MCF 10A (cell line): ENCODE measurements at places on chromosomes 11 and 22.
A peak's percentile ranks its signal among the peaks of the same experiment; 100 is the strongest.

GRCh38 chr11:1287928-1288327 is 21.5 kb downstream of the TOLLIP start:
- H3K27me3 ChIP-seq, result no peaks in the 10 kb centered on the region
- no peak for DNase-seq
- H3K36me3 ChIP-seq, result peaks cover 44% of the 10 kb centered on the region
- H3K4me3 ChIP-seq, result no peak overlapping the region
- no peaks in the 10 kb centered on the region for H3K4me1 ChIP-seq
- H3K27ac ChIP-seq, result no peak overlapping the region

- H3K27me3 ChIP-seq, result no peaks in the 10 kb centered on the region
- peaks cover 7% of the 10 kb centered on the region for H3K36me3 ChIP-seq
- H3K4me1 ChIP-seq, result peaks cover 31% of the 10 kb centered on the region
- no peak for DNase-seq
- peak overlapping the region; percentile 91 for H3K27ac ChIP-seq
These were observed 234.5 kb downstream of the METTL15 start for GRCh38 chr11:28342716-28343115.

- peaks cover 22% of the 10 kb centered on the region for H3K4me1 ChIP-seq
- peak; percentile 87 for DNase-seq
- no peaks in the 10 kb centered on the region for H3K27me3 ChIP-seq
These were observed 139.0 kb downstream of the ETS1 start for GRCh38 chr11:128448200-128448886.

DNA sequence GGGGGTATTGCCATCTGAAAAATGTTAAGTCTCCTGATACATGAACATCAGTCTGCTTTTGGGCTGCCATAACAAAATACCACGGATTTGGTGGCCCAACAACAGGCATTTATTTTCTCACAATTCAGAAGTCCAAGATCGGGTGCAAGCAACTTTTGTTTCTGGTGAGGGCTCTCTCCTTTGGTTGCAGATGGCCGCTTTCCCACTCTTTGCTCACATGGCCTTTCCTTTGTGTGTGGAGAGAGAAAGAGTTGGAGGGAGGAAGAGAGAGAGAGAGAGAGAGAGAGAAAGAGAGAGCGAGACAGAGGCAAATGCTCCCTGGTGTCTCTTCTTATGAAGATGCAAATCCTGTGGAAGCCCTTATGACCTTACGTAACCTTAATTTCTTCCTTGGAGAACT is 2.5 kb upstream of the KRTAP5-2 start:
- no peak overlapping the region for H3K27ac ChIP-seq
- peaks cover 86% of the 10 kb centered on the region for H3K27me3 ChIP-seq
- H3K36me3 ChIP-seq, result no peaks in the 10 kb centered on the region
- no peak overlapping the region for H3K4me3 ChIP-seq
- no peak for DNase-seq

DNA sequence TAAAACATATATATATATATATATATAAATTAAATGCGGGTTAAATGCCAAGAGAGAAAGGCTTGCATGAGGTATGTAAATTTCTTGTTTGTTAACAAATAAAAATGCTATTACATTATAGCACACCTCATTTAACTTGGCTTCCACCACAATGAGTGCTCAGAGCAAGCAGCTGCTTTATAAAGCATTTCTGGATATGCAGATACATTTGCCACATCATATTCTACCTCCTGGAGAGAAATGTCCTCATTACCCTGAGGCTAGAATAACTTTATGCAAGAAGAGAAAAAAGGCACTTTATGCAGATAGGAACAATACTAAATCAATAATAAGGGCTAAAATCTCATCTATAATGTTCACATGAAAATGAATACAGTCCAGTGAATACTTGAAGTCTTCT is 181.7 kb upstream of the CCDC90B start:
- no peaks in the 10 kb centered on the region for H3K4me1 ChIP-seq
- DNase-seq, result no peak
- no peak overlapping the region for H3K27ac ChIP-seq
- no peak overlapping the region for H3K4me3 ChIP-seq

- no peak overlapping the region for H3K27ac ChIP-seq
- peaks cover 13% of the 10 kb centered on the region for H3K4me1 ChIP-seq
- H3K4me3 ChIP-seq, result no peak overlapping the region
- no peaks in the 10 kb centered on the region for H3K36me3 ChIP-seq
These were observed 34.8 kb upstream of the FZD4 start for GRCh38 chr11:86990031-86990430.

GRCh38 chr22:37299969-37300509 is 17.7 kb downstream of the CYTH4 start:
- no peak for DNase-seq
- no peak overlapping the region for H3K4me3 ChIP-seq
- peaks cover 12% of the 10 kb centered on the region for H3K4me1 ChIP-seq
- no peak overlapping the region for H3K27ac ChIP-seq
- no peaks in the 10 kb centered on the region for H3K36me3 ChIP-seq

- no peaks in the 10 kb centered on the region for H3K36me3 ChIP-seq
- no peaks in the 10 kb centered on the region for H3K4me1 ChIP-seq
- H3K27ac ChIP-seq, result no peak overlapping the region
- DNase-seq, result no peak
These were observed 44.0 kb downstream of the SOX6 start for GRCh38 chr11:16312233-16312765.

DNA sequence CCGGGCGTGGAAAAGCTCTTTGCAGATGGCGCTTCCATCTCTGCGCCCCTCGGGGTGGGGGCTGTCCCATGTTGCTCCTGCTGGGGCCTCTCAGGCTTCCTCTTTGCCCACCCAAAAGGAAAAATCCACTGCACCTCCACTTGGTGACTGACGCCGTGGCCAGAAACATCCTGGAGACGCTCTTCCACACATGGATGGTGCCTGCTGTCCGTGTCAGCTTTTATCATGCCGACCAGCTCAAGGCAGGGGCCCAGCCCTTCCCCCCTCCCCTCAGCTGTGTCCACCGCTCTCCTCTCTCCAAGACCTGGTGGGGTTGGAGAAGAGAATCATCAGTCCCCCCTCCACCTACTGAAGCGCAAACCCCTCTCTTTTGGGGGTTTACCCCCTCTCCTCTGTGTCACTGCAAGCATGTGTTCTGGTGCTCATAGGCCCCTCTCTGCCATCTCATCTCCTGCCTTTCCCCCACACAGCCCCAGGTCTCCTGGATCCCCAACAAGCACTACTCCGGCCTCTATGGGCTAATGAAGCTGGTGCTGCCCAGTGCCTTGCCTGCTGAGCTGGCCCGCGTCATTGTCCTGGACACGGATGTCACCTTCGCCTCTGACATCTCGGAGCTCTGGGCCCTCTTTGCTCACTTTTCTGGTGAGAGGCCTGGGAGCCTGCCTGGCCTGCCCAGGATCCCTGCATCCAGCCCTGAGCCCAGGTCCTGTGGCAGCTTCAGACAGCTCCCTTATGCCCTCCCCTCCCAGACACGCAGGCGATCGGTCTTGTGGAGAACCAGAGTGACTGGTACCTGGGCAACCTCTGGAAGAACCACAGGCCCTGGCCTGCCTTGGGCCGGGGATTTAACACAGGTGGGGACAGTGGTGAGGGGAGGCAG is 1.8 kb downstream of the LARGE2 start:
- peaks cover 9% of the 10 kb centered on the region for H3K4me1 ChIP-seq
- no peaks in the 10 kb centered on the region for H3K27me3 ChIP-seq
- H3K27ac ChIP-seq, result no peak overlapping the region
- DNase-seq, result no peak
- H3K4me3 ChIP-seq, result peak overlapping the region; percentile 10

DNA sequence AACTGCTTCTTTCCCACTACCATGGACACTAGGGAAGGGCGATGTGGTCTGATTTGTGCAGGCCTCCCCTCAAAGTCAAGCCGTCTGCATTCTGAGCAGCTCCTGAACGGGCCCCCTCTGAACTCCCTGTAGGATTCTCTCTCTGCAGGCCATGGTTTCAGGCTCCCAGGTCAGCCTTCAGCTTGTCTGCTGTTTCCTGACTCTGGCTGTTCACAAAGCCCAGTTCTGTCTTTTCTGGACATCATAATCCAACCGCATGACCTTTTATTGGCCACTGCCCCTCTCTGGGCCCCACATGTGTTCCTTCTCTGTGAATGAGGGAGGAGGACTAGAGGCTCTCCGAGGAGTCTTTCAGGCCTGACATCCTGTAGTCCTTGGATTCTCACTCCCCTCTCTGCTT is 161.0 kb downstream of the FEZ1 start:
- H3K27ac ChIP-seq, result no peak overlapping the region
- H3K27me3 ChIP-seq, result peaks cover 19% of the 10 kb centered on the region
- no peaks in the 10 kb centered on the region for H3K4me1 ChIP-seq
